ENCODE measurements at places on chromosomes 3 and 15. TPM values are rescaled to one million over a fixed set of nuclear protein-coding genes. Genes with fewer than 3 reads are reported as not detected.

Gene SCAANT1
- total RNA-seq: not detected

DNA sequence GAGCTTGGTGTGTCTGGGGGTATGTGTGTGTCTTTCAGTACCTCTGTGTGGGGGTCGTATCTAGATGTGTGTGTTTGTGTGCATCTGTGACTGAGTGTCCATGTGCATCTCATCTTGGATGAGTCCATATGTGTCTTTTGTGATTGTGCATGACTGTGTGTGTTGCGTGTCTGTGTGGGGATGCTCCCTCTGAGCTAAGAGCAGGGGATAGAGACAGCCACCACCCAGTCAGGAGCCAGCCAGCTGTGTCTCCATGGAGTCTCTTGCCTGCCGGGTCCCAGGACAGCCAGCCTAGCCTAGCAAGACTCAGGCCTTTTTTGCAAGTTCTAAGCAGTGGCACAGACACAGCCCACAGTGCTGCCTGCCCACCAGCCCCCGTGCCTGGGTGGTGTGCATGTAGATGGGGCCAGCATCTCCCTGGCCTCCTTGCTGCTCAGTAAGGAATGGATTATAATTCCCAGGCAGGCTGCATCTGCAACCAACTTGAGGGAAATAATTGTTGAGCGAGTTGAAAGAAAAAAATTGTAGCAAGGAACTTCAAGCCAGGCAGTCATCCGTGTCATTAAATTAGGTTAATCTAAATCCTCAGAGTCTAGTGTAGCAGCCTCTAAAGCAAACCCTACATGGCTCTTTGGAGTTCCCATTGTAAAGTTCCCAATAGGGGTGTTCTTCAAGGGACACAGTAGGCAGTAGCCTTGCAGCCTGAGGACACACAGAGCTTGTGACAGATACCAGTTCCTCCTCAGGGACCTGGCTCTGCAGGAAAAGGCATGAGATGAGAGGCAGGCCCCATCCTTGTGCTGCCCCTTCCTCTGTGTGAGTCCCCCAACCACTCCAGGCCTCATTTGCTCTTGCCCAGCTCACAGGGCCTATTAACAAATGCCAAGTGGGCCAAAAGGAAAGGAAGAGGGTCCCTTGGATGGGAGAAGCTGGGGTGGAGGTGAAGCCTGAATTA lies 35.9 kb upstream of the MRPS22 start:
- no peaks in the 10 kb centered on the region for H3K27me3 ChIP-seq
- no peaks in the 10 kb centered on the region for H3K36me3 ChIP-seq
- H3K27ac ChIP-seq: no peak overlapping the region

DNA sequence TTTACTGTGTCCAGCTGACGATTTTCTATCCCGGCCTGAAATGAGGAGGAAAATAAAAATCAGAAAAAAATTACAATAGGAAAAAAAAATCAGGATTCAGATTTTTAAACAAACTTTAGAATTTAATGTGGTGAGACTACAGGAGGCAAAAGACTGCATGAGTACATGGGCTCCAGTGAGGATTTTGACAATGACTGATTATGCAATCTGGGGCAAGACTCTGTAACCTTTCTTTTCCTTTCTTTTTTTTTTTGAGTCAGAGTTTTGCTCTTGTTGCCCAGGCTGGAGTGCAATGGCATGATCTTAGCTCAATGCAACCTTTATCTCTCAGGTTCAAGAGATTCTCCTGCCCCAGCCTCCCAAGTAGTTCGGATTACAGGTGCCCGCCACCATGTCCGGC lies 29.9 kb downstream of the SPG11 start:
- H3K36me3 ChIP-seq: no peaks in the 10 kb centered on the region
- no peak for DNase-seq
- no peaks in the 10 kb centered on the region for H3K4me1 ChIP-seq

GRCh38 chr3:31942446-31942845 lies 38.6 kb downstream of the OSBPL10 start:
- H3K27me3 ChIP-seq: no peaks in the 10 kb centered on the region
- no peak overlapping the region for H3K4me3 ChIP-seq
- DNase-seq: no peak

- H3K27ac ChIP-seq: no peak overlapping the region
- DNase-seq: no peak
- no peak overlapping the region for H3K4me3 ChIP-seq
- H3K4me1 ChIP-seq: no peaks in the 10 kb centered on the region
These were observed 29.0 kb downstream of the CPOX start for GRCh38 chr3:98564282-98565005.

GRCh38 chr3:138338811-138339210 lies 9.2 kb upstream of the NME9 start:
- H3K27me3 ChIP-seq: no peaks in the 10 kb centered on the region
- DNase-seq: no peak
- no peaks in the 10 kb centered on the region for H3K36me3 ChIP-seq
- peaks cover 3% of the 10 kb centered on the region for H3K4me1 ChIP-seq
- H3K4me3 ChIP-seq: no peak overlapping the region

- no peak overlapping the region for H3K4me3 ChIP-seq
- H3K4me1 ChIP-seq: peaks cover 11% of the 10 kb centered on the region
- no peak overlapping the region for H3K27ac ChIP-seq
These were observed 145.5 kb upstream of the ABHD17C start for GRCh38 chr15:80549654-80550053.

- DNase-seq: no peak
- no peaks in the 10 kb centered on the region for H3K36me3 ChIP-seq
- no peak overlapping the region for H3K4me3 ChIP-seq
- H3K27me3 ChIP-seq: no peaks in the 10 kb centered on the region
- no peaks in the 10 kb centered on the region for H3K4me1 ChIP-seq
These were observed 114.8 kb downstream of the EOMES start for GRCh38 chr3:27607370-27607769.

Data from ovary (tissue), 10 donors.